ENCODE measurements at places on chromosomes 3 and 15.

- no peak for DNase-seq
These were observed 169.7 kb upstream of the BFSP2 start for GRCh38 chr3:133230195-133230594.

DNA sequence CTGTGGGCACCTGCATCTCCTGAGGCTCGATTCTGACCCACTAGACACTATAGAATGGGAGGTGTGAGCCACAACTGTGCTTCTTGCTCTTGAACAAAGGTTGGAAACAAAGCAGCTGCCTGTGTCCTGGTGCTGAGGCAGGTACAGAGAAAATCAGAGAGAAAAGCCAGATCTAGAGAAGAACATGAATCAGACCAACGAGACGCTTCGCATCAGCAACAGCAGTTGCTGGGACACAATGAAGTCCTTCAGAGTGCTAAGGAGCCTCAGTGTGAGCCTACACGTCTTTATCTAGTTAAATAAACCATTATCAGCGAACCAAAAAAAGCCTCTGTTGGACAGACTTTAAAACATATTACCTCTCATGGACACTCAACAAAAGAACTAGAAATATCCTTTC is 86.3 kb upstream of the MEX3B start:
- no peak for DNase-seq

GRCh38 chr3:195583831-195584542 is at the start of gene APOD:
TSS of gene APOD (minus strand) at chr3:195583940. CDS start at chr3:195579461, 4,479 bp downstream.
- DNase-seq = no peak

GRCh38 chr3:13012221-13012691 is 61.0 kb downstream of the IQSEC1 start:
- DNase-seq = peak; percentile 29

- DNase-seq = peak; percentile 17
These were observed 455 bp upstream of the SNAP23 start for GRCh38 chr15:42494998-42495360.

- no peak for DNase-seq
These were observed 2.9 kb downstream of the CASR start for GRCh38 chr3:122186372-122186771.

DNA sequence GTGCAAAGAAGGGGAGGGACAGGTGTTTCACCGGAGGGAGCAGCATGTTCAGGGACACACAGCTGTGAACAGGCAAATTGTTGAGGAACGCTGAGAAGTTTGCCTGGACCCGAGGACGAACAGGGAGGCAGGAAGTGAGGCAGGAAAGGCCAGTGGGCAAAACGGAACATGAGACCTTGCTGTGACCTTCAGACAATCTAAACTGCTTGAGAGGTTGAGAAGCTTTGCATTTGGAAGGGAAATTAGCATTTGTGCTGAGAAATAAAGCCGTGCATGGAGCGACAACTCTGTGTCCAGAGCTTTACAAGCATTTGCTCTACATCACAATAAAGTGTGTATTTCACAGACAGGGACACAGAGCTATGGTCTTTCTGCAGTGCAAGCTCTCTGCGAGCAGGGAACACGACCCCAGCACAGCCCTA is 47.9 kb downstream of the CDC25A start:
- DNase-seq = no peak

DNA sequence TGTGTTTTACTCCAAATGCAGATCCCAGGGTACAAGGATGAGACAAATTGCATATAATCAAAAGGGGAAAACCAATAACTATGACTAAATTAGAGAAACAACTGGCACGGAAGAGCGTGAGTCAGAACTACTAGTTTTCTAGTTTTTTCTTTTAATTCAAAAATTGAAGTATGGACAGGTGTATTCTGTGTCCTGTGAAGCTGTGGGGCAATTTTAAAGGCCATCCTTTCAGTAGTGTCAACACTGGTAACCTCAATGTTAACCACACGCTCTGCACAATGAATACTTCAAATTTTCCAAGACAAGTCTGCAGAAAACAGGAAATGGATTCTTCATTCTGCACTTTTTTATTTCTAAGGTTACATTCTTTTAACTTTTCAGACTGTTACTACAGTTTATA is 32.5 kb upstream of the GOLGA8A start:
- DNase-seq = no peak

- DNase-seq = no peak
These were observed 62.9 kb upstream of the PRR23C start for GRCh38 chr3:139107424-139108252.

DNA sequence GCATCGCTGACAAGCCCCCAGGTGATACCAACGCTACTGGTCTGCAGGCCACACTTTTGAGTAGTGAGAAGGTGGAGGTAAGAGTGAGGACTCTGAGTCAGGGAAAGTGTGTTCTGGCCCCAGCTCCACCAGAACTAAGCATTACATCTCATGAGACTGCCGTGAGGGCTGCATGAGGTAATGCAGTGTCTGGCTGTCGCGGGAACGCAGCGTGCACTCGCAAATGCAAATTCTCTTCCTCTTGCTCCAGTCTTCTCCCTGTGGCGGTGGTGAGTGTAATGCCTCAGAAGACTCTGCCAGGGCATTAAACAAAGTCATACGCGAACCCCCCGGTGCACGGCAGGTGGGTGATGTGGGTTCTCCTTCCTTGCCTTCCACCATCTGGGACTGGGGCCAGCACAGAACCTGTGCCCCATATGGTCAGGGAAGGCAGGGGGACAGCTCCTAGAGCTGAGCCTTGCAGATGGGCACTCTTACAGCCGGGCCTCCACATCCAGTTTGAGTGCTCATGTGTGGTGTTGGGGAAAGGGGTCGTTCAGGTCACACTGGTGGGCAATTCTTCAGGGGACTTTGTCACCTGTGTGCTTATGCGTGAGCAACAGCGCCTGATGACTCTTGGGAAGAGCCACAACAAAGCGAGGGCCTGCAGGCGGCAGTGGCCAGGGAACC is 175.8 kb downstream of the XXYLT1 start:
- DNase-seq = no peak

DNA sequence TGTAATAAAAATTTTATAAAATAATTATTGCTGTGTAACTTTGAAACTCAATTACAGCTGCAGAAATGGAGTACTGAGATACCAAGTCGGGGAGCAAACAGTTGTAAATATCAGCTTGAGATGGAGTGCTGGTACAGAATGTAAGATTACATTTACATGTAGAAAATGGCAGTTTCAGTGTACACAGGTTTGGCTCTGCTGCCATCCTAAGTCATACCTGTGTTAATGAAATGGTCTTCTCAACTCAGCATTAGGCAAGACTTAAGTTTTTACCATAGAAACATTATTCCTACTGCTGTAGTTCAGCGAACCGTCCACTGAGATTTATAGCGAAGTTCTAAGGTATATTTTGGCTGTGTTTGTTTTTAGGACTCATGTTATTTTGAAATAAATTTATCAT is 110.1 kb upstream of the TBL1XR1 start:
- no peak for DNase-seq

DNA sequence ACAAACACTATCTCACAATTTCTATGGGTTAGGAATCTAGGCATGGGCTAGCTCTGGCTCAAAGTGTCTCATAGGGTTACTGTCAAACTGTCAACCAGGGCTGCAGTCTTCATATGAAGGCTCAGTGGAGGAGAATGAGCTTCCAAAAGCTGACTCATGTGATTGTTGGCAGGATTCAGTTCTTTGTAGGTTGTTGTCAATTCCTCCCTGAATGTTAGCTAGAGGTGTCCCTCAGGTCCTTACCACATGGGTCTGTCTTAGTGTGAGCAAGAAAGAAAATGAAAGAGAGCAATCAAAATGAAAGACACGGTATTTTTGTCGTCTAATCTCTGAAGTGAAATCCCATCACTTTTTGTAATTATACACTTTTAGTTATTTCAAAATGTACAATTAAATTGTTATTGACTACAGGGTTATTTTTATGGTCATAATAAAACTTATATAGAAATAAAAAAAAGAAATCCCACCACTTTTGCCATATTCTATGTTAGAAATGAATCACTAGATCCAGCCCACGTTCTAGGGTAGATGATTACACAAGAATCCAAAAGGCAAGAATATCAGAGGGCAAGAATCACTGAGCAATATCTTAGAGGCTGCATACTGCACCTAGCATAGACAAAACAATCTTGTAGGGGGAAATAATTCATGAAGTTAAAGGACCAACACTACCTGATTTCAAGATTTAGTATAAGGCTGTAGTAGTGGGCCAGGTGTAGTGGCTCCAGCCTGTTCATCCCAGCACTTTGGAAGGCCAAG is 8.4 kb downstream of the ACSBG1 start:
- no peak for DNase-seq

DNA sequence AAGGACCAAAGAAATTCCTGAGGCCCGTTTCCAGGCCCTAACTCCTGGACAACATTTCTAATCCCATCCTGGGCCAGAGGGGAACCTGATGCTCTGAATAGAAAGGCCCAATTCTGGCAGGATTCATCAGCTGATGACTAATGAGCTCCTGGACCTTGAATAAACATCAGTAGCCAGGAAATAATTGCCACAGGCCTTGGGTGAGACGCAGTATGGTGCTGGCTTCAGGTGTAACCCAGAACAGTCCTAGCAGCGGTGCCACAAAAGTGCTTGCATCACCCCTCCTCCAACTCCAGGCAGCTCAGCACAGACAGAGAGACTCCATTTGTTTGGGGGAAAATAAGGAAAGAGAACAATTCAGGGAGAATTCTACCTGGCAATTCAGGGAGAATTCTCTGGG is 184.7 kb upstream of the POU1F1 start:
- DNase-seq = no peak

DNA sequence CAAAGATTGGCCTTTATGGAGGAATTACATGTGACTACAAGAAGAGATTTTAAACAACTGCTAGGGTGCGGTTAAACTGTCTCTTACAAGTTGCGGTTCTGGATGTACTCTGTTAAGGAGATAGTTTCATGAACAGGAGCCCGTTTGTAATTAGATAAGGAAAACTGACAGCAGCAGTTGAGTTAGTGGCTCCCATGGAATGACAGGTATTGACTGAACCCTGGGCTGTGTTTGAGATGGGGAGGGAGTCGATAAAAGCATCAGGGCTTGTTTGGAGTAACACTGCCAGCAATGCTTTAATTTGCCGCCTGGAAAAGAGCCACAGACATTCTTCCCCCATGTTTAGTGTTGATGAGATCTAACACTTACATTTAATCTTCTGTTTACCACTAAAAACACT is 139.9 kb downstream of the ROBO2 start:
- DNase-seq = no peak

- DNase-seq = no peak
These were observed 254.2 kb upstream of the SLCO3A1 start for GRCh38 chr15:91599261-91599660.

DNA sequence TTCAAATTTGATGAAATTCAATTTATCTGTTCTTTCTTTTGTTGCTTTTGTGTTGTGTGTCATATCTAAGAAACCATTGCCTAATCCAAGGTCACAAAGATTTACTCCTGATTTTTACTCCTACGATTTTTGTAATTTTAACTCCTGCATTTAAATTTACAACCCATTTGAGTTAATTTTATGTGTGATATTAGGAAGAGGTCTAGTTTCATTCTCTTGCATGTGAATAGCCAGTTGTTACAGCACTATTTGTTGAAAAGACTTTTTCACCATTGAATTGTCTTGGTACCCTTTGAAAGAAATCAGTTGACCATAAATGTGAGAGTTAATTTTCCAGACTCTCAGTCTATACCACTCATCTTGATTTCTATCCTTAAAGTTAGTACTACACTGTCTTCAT is 23.9 kb downstream of the CRTAP start:
- DNase-seq = no peak

GRCh38 chr3:14509796-14510100 is 30.4 kb downstream of the GRIP2 start:
- no peak for DNase-seq

- no peak for DNase-seq
These were observed 47.8 kb upstream of the RARB start for GRCh38 chr3:25380222-25380739.

- DNase-seq = no peak
These were observed 1068.6 kb upstream of the CADM2 start for GRCh38 chr3:83890039-83890762.

DNA sequence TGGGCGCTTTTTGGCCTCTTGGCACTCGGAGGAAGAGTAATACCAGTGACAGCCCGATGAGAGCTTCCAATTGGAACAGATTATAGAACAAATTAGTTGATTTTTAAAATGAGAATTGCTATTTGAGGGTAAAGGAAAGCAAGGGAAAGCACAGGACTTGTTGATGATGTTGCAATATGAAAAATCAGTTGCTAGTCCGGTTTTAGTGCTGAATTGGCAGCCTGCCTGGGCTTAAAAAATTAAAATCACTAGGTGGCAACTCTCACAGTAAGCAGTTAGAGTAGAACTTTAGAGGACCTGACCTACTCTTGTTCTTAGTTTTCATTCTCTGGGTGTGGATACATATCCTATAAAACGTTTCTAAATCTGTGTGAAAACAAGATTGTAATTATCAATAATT is 2.1 kb upstream of the SCAANT1 start:
- no peak for DNase-seq

DNA sequence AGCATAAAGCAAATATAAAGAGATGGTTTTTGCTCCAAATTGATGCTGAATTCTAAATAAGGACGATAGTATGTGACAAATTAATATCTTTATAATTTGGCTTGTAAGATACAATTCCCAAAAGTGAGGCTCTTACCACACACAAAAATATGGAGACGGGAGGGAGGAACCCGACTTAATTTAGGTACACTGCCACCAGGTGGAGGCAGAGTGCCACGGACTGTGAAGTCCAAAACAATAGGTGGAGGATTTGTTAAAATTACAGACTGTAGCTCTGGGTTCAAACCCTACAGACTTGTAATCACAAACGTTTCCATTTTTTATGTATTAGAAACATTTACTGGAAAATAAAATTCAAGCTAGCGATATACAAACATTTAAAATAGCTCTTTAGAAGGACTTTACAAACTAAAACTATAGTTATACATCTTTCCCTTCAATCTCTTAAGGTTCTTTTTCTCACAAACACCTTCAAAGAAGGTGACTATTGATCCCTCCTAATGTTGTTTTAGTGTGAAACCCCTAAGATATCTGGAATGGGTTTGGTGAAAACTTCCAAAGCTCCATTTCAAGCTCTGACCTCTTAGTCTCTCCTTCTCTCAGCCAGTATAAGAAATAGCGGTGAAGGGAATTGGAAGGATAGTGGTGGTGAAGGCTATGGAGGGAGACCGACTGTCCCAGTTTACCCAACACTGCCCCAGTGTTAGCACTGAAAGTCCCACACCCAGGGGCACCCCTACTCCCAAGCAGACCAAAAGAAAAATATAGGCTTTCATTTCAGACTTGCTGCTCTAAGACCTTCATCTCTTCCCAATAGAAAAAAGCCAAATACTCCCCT is 89.7 kb downstream of the AQP9 start:
- DNase-seq = peak; percentile 18

GRCh38 chr3:58383904-58384303 is 49.7 kb downstream of the PDHB start:
- no peak for DNase-seq

DNA sequence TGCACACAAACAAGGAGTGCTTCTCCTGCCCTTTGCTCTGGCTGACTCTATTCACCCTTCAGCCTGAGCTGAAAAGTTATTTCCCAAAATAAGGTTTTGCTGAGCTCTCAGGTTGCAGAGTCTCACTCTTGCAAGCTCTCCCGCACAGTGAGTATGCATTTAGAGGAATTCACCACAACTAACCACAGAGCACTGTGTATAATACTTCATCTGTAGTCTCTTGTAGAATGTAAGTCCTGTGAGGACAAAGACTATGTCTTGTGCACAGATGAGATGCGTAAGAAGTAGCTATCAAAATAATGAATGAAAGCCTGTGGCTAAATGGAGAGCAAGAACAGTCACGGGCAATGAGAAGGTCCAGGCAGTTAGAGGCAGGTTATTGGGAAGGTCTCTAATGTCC is 156.5 kb upstream of the SLCO3A1 start:
- no peak for DNase-seq

All from activated CD8-positive, alpha-beta memory T cell treated with anti-CD3 and anti-CD28 coated beads for 4 hours (primary cell).